Inflammatory macrophage treated with lipopolysaccharide for 1 hour (primary cell): ENCODE measurements at places on chromosomes 6 and 20.
A peak's percentile ranks its signal among the peaks of the same experiment; 100 is the strongest.

- DNase-seq: no peak
Measured at GRCh38 chr6:121436960-121437850, 1.8 kb downstream of the GJA1 start.

DNA sequence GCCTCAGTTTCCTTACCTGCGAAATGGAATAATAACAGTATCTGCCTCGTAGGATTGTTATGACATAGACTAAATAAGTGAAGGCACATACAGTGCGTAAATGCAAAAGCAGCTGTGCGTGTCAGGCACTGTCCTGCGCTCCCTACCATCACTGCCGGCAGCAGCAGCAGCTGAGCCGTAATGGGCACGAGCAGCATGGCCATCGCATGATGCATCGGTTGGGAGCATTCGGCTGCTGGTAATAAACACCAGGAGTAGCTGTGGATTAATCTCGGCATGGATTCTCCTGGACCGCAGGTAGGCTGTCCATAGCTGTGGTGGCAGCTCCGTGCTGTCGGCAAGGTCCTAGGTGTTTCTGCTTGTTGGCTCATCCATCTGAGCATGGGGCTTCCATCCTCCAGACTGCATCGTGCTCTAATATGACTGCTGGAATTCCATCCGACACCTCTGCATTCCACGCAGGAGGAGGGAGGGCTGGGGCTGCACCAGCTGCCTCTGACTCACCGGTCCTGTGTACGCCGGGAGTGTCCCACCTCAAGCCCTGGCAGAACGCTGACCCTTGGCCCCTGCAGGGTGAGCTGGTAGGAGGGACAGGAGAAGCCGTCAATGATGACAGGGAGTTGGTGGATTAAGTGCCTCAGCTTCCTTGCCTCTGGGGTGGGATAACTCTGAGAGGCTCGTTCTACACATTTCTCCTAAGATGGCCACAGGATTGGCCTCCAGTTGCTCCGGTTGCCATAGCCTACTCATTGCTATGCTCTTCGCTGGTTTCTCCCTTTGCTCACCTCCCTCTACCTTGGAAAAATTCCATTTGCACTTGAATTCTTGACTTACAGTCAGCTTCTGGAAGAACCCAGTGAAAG lies 100.9 kb upstream of the PMEPA1 start:
- no peak for DNase-seq

DNA sequence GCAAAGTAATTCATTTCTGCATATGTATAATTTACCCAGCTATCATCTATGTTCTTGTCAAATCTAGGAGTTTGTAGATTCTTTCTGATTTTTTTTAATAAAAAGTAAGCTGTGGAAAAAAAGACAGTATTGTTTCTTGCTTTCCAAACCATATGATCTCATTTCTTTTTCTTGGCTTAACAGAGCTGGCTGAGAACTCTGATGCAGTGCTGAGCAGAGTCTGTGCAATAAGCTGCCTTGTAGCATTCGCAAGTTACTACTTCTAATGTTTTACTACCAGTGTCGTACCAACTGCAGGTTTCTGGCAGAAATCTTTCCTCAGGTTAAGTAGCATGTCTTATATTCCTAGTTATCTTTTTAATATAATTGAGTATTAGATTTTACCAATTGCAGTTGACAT lies 15.6 kb downstream of the RRBP1 start:
- DNase-seq: no peak

DNA sequence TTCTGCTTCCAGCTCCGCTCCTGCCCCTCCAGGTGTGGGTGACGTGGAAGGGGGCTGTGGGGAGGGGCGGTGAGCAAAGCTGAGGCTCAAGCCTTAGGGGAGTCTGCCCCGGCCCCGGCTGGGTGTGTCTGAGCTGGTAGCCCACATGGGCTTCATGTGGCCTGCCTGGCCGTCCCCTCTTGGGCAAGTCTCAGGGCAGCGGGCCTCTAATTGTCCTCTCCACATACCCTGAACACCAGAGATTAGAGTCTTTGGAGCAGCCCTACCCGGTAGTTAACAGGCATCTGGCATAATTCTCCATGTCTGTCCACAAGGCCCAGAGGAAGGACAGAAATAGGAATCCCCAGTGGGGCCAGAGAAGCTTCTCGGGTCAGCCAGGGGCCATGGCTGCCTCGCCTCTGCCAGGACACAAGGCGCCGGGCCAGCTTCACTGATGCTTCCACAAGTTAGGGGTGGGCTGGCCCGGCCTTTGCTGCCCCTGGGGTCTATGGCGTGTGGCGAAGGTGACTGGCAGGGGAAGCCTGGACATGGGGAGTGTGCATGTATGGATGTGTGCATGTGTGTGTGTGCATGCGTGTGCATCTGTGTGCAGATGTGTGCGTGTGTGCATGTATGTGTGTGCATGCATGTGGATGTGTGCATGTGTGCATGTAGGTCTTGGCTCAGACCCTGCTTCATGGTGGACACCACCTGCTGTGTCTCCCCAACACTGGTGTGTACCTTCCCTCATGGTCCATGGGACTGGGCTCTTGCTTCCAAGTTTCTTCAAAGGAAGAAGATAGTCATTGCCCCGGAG lies 24.0 kb downstream of the FRMD1 start:
- DNase-seq: no peak

- no peak for DNase-seq
Measured at GRCh38 chr20:6819599-6819998, 52.1 kb downstream of the BMP2 start.

DNA sequence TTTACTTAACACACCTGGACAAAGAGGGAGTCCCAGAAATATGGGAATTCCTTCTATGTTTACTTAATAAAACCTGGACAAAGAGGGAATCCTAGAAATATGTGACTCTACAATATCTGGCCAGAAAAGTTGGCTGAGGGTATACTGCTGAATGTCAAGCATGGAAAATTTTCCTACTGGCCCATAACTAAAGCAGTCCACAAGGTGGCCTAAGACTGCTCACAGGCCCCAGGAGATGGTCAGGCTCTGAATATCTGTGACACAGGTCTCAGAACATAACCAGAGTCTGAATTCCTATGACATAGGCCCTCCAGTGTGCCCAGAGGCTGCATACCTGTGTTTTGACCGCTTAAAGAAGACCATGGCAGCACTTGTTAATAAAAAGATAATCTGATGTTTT lies 578.2 kb upstream of the NRSN1 start:
- no peak for DNase-seq

- DNase-seq: no peak
Measured at GRCh38 chr6:125707615-125708243, 41.7 kb upstream of the HEY2 start.

- no peak for DNase-seq
Measured at GRCh38 chr6:36907781-36908180, 22.0 kb downstream of the C6orf89 start.

GRCh38 chr6:60991427-60992028 lies 1294.5 kb downstream of the KHDRBS2 start:
- no peak for DNase-seq

DNA sequence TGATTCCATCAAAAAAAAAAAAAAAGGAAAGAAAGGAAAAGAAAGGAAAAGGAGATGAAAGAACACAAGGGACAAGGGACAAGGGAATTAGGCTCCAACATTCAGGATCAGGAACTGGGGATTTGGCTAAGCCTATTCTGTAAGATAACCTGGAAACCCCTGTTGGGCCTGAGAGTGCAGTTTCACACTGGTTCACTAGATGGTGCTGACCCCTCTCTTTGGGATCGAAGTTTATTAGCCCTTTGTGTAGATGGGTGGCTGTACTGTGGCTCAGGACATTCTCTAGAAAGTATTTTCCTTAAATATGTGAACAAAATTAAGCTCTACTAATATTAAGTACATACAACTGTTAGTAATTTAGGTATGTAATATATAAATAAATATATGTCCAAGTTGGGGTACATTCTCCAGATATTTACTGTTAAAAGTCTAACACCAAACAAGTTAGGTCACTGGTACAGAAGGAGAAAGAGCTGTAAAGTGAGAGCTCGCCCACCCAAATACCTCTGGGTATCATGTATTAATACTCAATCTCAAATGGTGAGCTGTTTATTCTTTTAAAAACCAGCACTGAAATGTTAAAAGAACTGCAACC lies 6.3 kb downstream of the OR2A4 start:
- peak; percentile 69 for DNase-seq

DNA sequence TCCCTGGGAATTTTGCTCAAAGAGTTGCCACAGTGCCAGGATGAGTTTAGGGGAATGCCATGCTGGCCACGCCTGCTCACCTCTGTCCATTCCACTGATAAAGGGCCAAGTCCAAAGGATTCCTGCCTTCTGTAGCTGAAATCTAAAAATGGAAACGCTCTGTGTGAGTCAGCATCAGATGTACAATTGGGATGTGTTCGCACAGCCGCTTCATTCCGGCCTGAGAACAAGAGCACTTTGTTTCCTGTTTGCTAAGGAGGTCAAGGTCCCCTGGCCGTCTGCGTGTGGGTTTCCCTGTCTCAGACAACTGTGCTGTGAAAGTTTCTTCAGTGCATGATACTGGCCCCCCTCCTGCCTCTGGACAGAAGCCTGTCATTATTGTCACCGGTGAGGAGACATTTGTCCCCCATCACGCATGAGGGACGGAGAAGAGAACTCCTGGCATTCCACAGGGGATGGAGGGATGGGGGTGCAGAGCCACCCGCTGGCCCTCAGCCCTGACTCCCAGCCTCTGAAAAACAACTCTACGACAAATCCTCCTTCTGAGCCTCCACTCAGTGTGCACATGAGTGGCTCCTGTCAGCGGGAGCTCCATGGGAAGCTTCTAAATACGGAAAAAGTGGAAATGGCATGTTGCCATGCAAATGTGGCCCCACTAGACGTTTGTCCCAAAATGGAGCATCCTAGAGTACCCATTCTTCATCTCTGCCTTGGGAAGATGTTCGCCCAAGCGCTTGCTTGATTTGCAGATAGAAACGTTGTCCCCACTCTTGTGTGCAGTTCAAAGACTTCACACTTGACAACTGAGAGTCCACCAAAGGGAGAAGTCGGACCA lies 143.5 kb upstream of the AFDN start:
- no peak for DNase-seq

- no peak for DNase-seq
Measured at GRCh38 chr6:137001299-137001976, 43.3 kb downstream of the IL20RA start.

DNA sequence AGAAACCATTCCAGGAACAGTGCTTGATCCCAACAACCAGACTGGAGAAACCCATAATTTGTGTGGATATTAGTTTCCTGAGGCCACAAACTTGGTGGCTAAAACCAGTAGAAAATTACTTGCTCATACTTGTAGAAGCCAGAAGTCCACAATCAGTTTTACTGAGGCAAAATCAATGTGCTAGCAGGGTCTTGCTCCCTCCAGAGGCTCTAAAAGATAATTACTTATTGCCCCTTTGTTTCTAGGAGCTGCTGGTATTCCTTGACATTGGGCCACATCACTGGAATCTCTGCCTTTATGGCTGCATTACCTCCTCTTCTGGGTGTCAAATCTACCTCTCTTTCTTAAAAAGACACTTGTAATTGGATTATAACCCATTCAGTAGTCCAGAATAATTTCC lies 142.2 kb upstream of the SAMD5 start:
- no peak for DNase-seq

DNA sequence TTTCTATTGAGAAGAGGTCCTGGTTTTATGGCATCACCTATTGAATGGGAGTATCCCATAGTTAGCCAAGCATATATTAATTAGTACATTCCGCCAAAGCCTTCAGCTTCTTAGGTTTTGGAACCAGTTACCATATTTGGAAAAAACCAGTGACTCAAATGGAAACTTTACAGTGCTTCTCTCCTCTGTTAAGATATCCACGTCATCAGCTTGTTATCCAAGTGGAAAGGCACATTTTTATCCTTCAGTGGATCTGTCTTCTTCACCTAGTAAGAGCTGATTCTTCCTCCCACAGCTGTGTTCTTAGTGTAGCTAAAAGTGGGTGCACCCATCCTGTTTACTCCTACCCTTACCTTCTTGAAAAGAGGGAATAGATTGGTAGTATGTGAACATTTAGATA lies 34.5 kb downstream of the TPD52L1 start:
- no peak for DNase-seq

DNA sequence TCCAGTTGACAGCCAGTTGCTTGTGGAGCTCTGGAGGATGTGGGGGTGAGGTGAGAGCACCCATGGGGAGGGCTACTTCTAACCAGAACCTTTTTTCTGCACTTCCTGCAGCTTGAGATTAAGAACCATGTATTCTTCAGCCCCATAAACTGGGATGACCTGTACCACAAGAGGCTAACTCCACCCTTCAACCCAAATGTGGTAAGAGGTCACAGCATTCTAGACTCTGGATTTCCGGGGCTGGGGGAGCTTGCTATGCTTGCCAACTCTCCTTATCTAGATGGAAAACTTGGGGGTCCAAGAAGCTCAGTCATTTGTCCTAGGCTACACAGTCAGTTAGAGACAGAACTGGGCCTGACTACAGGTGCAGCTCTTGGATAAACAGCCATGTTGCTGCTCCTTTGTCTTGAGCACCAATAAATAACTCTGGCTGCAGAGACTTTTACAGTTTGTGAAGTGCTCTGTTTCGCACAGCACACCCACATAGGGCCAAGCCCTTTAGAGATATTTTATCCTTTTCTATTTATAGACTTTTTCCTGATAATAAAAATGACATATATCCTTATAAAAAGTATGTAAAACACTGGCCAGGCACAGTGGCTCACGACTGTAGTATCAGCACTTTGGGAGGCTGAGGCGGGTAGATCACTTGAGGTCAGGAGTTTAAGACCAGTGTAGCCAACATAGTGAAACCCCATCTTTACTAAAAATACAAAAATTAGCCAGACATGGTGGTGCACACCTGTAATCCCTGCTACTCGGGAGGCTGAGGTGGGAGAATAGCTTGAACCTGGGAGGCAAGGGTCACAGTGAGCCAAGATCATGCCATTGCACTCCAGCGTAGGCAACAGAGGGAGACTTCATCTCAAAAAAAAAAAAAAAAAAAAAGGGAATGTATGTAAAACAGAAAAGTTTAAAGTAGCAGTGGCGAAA lies 10.6 kb upstream of the IFT52 start:
- no peak for DNase-seq

GRCh38 chr6:52503323-52503747 lies 73.5 kb downstream of the TRAM2 start:
- DNase-seq: no peak

- peak; percentile 17 for DNase-seq
Measured at GRCh38 chr20:8790442-8791074, 278.3 kb upstream of the PLCB4 start.

- DNase-seq: no peak
Measured at GRCh38 chr6:131581523-131581922, 8.5 kb downstream of the ARG1 start.

DNA sequence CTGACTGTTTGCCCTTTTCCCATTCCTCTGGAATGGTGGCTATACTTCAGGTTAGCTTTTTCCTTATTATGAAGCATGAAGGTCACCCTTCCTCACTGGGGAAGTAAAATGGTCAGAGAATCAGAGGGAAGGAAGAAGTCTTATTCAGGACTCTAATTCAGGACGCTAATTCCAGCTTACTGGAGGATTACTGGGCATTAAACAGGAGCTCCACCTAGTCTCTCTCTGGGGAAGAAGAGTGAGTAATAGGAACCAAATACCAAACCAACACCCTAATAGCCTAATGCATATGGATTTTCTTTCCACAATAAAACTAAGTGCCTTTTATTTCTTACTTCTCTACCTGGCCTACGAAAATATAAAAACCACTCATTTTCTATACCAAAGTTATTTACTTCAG lies 10.1 kb downstream of the CRISP1 start:
- DNase-seq: no peak
